ENCODE measurements at places on chromosomes 3 and 15. TPM values are rescaled to one million over a fixed set of nuclear protein-coding genes. Genes with fewer than 3 reads are reported as not detected.
A peak's percentile ranks its signal among the peaks of the same experiment; 100 is the strongest.

The PRR20G gene
- polyA plus RNA-seq, result not detected

The WDR72 gene
- polyA plus RNA-seq, result not detected

GRCh38 chr3:171192176-171192854 is 165.8 kb upstream of the SLC2A2 start:
- DNase-seq, result peak; percentile 77

- peak; percentile 21 for DNase-seq
Measured at GRCh38 chr3:153960458-153961074, 160.6 kb upstream of the ARHGEF26 start.

DNA sequence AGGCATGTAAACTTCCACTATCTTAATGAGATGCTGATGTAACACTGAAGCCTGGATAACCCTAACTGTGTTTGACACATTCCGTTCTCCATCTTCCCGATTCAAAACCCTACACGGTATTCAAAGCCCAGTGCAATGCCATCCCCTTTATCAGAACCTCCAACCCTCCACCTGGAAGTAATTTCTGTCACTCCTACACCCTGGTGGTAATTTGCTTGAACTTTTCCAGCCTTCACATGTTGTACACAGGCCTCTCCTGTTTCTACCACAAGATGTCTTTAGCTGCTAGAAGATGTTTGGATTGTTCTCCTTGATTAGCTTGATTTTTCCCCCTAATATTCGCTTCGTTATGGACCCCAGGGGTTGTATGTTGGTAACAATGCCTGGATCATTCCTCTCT is 208.9 kb downstream of the CHST2 start:
- no peak for DNase-seq

DNA sequence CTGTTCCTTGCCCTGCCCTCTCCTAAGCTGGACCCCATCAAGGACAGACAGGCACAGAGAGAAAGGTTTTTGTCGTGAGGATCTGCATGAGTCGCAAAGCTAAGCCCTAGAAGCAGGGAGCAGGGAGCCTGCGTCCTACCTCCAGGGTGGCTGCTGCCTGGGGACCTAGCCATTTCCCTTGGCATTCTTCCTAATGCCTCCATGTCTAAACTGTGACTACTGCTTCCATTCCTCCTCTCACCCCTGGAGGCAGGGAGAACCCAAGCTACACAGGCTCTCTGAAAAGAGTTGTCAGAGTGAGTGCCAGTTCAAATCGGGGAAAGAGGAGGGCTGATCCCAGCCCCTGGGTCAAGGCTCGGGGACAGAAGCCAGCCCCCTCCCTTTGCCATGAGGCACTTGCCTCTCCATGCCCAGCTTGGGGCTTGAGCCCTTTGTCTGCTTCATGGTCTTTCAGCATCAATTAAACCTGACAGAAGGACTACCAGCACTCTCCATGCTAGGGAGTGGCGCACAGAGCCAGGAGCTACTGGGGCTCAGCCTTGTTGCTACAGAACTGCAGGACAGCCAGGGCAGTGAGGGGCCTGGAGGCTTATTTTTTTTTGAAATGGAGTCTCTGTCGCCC is 2.4 kb downstream of the GCHFR start:
- DNase-seq, result peak; percentile 57

DNA sequence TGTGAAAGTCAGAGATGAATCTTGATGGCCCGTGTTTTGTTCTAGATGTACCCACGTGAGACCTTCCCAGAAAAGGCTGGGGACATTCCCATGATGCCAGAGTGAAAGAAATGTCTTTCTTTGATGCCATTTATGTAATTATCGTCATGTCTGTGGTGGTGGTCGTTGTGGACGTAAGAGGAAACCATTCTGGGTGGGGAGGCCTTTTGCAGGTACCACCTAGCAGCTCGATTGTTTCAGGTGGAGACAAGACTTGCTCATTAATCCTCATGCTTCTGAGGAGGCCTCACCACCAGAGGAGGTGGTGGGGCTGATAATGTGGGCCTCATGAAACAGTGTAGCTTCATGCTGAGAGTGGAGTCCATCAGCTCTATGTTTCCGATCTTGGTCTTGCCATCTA is 58.1 kb upstream of the USP3 start:
- DNase-seq, result no peak

- DNase-seq, result no peak
Measured at GRCh38 chr3:132321304-132321703, 4.1 kb downstream of the ACP3 start.

GRCh38 chr15:44566155-44566540 is 29.2 kb downstream of the EIF3J start:
- no peak for DNase-seq

All from GM23248 (cell line).